Chondrocyte (in vitro differentiated cells): ENCODE measurements at places on chromosomes 4 and X.

GRCh38 chr4:153466081-153466948 is at the start of gene TMEM131L:
Gene TMEM131L, plus strand, starts transcription at chr4:153466360. Its CDS starts 38 bp downstream, at chr4:153466398.
- DNase-seq, result no peak

DNA sequence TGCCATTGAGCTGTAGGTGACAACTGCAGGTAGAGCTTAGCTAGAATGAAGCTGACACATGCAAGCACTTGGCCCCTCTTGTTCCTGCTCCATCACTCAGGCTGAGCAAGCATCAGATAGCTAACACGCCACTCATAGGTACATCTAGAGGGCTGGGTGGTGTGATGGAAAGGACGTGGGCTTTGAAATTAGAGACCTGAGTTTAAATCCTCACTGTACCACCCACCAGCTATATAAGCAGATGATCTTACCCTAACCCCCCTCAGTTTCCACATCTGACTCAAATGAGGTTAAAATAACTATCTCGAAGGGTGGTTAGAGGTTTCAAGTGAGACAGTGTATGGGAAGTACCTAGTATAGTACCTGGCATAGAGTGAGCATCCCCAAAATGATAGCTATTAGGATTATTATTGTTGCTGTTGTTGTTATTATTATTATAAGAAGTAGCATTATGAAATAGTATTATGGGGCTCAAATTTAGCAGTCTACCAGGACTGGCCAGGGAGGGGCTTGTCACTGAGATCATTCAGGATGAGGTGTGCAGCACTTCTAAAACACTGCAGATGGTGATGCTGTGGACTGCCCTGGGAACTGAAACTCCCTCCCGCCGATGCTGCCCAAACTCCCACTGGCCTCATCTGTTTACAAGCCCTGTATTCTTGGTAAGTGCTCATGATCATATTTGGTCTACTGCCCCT is 59.0 kb downstream of the REELD1 start:
- no peak for DNase-seq

DNA sequence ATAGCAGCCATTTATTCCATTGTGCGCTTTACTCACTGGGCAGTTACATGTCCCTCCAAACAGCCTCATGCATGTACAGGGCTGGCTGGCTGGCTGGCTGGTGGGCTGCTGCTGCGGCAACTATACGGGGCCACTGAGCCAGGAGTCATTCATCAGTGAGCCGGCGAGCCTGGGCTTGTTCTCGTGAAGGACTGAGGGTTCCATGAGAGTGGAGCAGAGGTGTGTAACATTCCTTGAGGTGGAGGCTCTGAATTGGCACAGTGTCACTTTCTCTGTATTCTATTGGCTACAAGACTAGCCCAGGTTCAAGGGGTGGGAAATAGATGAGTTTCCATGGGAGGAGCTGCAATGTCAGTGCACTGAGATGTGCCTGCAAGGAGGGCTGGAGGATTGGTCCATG is 89.1 kb downstream of the ARHGAP10 start:
- no peak for DNase-seq

GRCh38 chr4:126038502-126039144 is 723.9 kb downstream of the FAT4 start:
- DNase-seq, result no peak

DNA sequence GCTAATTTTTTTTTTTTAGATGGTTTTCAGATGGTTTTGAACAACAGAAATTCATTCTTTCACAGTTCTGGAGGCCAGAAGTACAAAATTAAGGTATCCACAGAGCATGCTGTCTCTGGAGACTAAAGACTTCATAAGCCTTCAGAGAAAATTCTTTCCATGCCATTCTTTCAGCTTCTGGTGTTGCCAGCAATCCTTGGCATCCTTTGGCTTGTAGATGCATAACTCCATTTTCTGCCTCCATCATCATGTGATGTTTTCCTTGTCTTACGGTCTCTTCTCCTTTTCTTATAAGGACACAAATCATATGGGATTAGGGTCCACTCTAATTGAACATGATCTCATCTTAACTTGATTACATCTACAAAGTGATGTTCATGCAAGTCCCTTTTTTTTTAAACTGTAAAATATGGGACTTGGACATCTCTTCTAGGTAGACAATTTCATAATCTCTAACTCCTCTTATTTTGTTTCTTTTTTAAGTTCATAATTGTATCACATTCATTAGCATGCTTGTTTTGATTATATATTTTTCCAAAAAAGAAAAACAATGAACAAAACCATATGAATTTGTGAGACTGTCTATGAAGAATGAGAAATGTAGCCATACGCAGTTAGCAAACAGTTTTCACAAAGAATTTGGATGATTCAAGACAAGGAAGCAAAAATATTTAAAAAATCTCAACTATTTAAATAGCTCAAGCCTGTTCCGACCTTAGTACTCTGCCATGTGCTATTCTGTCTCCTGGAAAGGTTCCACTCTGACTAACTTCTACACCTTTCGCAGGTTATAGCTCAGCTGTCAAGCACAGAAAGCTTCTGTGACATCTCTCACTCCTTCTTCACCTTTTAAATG is 53.1 kb upstream of the GIMD1 start:
- DNase-seq, result no peak
